ENCODE measurements at places on chromosomes 1 and 21.

- DNase-seq = no peak
Measured at GRCh38 chr1:99005537-99005942, 879 bp upstream of the PLPPR5 start.

DNA sequence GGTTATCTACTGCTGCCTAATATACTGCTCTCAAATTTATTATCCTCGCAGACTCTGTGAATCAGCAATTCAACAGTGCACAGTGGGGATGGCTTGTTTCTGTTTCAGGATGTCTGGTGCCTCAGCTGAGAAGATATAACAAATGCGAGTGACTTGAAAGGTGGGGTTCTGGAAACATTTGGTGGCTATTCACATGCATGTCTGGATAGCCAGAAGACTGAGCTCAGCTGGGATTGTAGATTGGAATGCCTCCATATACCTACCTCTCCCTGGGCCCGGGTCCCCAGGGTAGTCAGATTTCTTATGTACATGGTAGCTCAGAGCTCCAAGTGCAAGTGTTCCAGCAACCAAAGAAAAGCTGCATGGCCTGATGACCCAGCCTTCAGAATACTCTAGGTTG lies 176.3 kb downstream of the IER5 start:
- no peak for DNase-seq

- no peak for DNase-seq
Measured at GRCh38 chr1:3021801-3022401, 634 bp downstream of the ACTRT2 start.

GRCh38 chr1:212289262-212290077 lies 4.3 kb downstream of the PPP2R5A start:
- no peak for DNase-seq

DNA sequence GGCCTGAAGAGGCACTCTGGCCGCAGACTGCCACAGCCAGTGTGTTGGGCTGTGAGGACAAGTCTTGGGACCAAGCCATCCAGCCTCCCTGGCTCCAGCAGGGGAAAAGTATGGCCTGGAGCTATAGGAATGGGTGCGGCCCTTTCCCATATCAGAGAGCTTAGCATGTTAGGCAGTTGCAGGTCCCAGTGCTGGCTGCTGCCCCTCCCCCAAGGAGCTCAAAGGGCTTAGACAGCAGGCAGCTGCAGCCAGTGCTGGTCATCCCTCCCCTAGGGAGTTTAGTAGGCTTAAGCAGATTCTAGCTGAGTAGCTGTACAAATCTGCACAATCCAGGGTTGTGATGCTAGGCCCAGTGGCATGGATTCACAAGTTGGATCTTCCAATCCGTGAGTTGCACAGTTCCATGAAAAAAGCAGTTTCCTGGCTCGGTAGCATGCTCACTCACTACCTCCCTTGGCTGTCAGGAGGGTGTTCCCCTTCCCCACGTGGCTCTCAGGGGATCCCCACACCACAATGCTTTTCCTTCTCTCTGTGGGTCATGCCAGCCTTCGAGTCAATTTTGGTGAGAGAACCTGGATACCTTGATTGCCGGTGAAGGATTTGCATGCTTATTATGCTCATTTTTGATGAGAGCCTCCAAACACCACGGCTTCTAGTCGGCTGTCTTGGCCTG lies 1490.8 kb downstream of the BRINP3 start:
- no peak for DNase-seq

DNA sequence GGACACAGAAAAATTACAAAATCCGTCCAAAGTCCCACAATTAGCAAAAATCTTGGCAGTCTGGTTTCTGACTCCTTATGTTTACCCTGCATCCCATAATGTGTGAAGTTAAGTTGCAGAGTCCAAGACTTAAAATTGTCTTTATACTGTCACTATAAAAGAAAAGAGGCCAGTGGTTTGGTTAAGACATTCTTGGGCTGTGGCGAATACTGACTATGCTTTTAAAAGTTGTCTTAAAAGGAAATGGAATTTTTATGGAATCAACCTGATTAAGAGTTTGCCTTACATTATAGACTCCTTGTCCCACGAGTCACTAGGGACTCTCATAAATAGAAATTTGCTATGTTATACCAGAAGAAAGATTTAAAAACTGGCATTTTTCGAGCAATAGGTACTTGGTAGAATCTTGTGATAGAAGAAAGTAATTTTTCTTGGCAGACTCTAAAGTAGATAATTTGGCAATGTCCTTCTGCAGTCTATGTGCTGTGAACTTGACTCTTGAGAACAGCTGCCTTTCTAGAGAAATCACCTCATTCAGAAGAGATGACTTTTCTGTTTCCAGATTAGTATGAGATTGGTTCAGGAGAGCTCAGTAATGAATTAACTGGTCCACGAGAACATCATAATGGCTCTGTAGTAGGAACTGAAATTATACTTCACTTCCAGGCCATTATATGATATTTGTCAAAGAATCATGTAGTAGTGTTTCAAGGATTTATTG lies 31.8 kb downstream of the NTNG1 start:
- DNase-seq = no peak

GRCh38 chr1:31154000-31154631 lies 85.6 kb downstream of the NKAIN1 start:
- DNase-seq = no peak

GRCh38 chr1:81231729-81232038 lies 569.0 kb upstream of the ADGRL2 start:
- no peak for DNase-seq

DNA sequence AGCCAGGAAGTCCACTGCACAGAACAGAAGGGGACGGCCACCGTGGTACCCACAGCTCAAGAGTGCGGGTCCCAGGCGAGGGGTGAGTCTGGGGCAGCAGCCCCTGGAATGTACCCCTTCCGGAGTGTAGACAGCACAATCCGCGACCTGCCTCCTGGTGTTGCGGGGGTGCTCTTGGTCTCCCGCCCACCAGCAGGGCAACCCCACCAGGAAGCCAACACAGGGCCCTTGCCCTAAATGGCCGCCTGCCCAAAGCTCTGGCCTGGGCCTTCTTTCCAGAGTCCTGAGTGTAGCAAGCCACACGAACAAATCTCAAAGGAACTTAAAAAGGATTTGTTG lies 1.1 kb upstream of the SLC19A1 start:
- no peak for DNase-seq

GRCh38 chr1:206744683-206745082 lies 25.9 kb upstream of the IL19 start:
- no peak for DNase-seq

GRCh38 chr1:223227031-223227430 lies 84.0 kb upstream of the TLR5 start:
- DNase-seq = no peak

- DNase-seq = no peak
Measured at GRCh38 chr1:95002164-95002539, 70.6 kb downstream of the ALG14 start.

DNA sequence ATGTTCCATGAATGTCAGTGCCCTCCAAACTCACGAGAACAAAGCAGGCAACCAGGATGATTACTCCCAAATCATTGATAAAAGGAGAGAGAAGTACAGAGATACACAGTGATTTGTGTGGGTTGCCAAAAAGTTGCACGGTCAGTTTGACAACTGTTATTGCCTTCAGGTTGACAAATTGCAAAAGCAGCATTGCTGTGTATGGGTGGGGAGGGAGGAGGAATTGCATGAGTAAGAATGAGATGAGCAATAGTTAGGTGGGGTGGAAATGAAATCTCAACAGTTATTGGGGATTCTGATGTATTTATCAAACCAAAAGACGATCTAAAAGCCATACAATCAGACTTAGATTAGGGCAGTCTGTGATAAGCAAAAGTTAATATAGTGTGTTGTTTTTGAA lies 93.7 kb downstream of the NTMT2 start:
- no peak for DNase-seq

DNA sequence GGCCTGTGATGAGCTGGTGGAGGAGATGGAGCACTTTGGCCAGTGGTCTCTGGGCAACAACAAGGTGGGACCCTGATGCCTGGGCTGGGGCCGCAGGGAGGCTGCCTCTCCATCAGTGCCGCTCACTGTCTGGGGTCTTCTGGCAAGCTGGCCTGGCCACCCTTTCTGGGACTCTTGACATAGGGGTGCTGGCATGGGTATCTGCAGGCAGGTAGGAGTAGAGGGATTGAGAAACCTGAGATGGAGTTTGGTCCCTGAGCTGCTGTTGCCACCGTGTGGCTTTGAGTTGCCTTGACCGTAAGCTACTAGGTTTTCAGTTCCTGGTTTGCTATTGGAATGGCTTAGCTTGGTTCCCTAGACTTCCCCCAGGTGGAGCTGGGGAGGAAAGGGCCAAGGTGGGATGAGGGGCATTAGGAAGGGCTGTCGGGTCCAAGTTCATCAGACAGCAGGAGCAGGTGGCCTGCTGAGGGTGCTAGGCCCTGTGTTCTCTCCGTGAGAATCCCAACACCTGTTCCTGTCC lies 13.2 kb upstream of the MFN2 start:
- no peak for DNase-seq

GRCh38 chr1:33036051-33036525 lies 595 bp downstream of the AK2 start:
- DNase-seq = no peak

- no peak for DNase-seq
Measured at GRCh38 chr1:11352816-11353799, 80.1 kb downstream of the UBIAD1 start.

DNA sequence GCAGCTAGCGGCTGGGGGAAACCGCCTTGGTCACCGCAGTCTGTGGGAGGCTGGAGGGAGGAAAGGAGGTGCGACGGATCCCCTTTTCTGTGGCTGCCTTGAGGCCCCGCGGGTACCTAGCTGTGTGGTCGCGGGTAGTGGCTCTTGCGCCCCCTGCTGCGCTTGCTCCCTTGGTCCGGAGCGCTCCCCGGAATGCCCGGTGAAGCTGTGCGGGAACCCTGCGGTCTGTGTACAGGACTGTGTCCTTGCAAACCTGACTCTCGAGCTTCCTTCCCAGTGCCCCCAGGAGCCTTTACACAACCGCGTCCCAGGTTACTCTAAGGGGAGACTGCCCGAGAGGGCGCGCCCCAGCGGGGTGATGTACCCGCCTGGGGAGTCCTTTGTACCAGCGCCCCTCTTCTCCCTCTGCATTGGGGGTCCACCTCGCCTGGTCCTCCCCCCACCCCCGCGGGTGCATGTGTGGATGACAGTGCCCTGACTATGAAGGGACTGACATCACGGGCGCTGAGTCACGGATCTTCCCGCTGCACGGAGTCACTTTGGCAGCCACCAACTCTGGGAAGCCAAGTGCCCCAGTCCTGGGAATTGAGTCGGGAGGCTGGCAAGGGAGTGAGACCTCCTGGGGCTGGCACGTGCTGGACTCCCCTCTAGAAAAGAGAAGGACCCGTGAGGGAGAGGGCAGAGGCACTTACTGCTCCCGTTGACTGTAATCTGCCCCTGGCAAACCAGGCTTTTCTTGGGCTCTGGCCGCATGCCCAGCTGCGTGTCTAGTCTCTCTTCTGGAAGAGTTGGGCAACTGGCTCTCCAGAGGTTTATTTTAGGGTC lies 816 bp downstream of the IL6R start:
- DNase-seq = no peak

GRCh38 chr1:9589144-9589718 lies 520 bp downstream of the TMEM201 start:
- no peak for DNase-seq

DNA sequence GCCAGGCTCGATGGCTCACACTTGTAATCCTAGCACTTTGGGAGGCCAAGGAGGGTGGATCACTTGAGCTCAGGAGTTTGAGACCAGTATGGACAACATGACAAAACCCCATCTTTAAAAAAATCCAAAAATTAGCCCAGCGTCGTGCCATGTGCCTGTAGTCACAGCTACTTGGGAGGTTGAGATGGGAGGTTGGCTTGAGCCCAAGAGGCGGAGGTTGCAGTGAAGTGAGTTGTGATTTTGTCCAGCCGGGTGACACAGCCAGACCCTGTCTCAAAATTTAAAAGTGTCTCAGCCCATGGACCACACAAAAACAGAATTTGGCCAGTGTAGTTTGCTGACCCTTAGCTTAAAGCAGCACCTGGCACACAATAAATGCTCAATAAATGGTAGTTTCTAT lies 11.3 kb upstream of the TACSTD2 start:
- no peak for DNase-seq

DNA sequence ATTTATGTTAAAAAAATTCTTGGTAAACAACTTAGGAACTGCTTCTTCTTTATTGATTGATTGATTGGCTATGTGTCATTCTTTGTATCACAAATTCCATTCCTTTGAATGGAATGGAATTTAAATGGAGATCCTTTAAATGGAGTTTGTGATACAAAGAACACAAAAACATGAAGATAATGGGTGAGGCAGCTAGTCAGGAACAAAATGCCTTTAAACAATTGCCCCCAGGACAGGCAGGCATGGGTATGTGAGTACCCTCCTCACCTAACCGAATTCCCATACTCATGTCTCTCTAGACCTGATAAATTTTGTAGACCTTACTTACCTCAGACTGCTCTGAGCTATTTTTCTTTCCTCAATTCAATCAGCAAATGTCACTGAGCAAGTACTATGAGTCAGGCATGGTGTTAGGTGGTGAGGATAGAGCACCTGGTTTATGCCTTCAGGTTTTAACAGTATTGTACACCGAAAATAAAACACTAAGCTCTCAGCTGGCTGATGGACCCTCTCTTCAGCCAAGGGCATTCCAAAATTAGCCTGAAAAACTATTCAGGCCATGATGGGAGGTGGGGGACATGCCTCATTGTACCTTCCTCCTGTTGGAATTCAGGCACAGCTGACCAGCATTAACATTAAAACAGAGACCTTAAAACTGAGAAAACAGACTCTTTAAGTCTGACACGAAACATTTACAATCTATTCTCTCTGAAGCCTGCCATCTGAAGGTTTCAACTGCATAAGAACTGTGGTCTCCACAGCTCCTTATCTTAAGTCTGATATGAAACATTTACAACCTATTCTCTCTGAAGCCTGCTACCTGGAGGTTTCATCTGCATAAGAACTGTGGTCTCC lies 58.9 kb downstream of the OLFML3 start:
- no peak for DNase-seq

DNA sequence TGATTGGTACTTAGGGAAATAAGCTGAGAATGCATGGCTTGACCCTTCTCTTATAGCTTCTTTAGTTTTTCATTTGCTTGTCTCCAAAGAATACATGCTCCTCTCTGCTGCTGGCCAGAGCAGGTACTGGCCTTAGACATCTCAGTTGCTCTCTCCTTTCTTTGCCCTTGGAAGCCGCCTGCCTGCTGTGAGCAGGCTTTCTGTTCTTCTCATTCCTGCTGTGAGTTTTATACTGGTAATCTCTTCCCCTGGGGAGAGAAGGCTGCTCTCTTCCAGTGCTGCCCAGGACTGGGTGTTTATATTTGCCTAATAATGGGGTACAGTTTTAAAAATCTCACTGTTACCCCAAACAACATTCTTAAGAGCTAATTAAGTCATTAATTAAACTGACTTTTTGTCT lies 323.5 kb upstream of the LRRC7 start:
- DNase-seq = no peak

Measured in stimulated activated CD8-positive, alpha-beta memory T cell treated with anti-CD3 and anti-CD28 coated beads, Interleukin-2, amount 100 ng/mL, for 1 hour (primary cell).